ENCODE measurements at places on chromosomes 2 and 18.

GRCh38 chr2:200617156-200618053, 31.6 kb downstream of the AOX1 start:
- no peak for DNase-seq

GRCh38 chr2:56184500-56185011, 766 bp downstream of the CCDC85A start:
- no peak for DNase-seq

GRCh38 chr2:67694445-67694844, 297.3 kb downstream of the ETAA1 start:
- DNase-seq: peak; percentile 50

DNA sequence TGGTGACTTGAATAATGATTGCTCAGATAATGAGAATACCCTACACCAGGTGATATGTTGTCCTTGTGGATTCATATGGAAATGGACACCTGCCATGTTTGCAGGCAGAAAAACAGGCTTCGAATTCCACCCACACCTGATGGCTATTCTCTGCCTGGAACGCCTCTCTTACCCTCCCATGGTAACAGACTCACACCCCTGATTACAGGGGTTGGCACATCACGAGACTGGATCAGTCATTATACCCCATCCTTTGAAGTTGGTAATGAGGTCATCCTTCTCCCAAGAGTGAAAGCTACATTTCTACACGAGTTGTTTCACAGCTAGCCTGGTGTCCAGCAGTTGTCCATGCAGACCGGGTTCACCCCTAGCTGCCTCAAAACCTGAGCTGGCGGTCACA, 71.4 kb upstream of the MBOAT2 start:
- DNase-seq: peak; percentile 58

- DNase-seq: no peak
Observed at GRCh38 chr2:86238354-86238753, 39.1 kb downstream of the MRPL35 start.

DNA sequence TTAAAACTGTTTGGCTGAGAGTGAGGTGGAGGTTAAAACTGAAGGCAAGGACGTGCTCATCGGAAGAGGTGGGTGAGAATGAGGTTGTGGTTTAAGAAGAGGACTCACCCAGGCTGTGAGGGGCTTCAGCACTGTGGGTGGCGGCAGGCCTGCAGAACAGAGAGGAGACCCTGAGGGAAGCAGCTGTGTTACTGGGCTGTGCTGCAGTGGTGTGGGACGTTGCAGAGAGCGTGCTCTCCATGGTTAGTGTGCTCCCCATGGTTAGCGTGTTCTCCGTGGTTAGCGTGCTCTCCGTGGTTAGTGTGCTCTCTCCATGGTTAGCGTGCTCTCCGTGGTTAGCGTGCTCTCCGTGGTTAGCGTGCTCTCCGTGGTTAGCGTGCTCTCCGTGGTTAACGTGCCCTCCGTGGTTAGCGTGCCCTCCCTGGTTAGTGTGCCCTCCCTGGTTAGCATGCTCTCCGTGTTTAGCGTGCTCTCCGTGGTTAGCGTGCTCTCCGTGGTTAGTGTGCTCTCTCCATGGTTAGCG, 68.5 kb upstream of the NFATC1 start:
- no peak for DNase-seq
